ENCODE measurements at places on chromosomes 12 and 14.

- DNase-seq, result no peak
Observed at GRCh38 chr14:93898731-93899130, 28.4 kb upstream of the FAM181A start.

DNA sequence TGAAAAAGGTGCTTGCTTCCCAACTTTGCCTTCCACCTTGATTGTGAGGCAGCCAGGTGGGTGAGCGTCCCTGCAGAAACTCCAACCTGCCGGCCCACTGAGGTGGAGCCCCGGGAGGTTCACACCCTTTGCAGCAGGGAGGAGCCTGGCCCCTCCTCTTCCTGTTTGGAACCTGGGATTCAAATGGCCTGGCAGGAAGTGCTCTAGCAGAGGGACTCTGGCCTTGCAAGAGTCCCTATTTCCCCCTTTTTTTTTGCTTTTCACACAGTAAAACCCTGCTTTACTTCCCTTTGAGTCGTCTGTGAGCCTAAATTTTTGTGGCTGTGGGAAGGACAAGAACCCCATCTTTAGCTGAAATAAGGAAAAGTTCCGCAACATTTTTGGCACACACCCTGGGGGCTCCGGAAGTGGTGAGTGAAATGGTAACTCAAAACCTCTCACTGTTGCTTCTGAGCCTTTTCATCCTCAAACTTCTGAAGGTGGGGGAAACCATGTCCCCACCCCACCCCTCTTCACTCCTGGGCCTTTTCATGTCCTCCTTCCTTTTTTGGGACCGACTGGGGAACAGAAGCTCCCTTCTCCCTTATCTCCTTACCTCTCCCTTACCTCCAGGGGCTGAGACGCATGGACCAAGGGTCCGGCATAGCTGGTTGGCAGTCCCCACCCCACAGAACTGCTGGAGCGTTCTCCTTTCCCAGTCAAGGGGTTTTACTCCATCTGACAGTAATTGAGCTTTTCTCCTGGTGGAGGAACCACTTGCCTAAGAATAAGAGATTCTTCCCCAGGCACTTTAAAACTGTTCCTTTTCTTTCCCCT, 102.0 kb downstream of the KCNMB4 start:
- no peak for DNase-seq

DNA sequence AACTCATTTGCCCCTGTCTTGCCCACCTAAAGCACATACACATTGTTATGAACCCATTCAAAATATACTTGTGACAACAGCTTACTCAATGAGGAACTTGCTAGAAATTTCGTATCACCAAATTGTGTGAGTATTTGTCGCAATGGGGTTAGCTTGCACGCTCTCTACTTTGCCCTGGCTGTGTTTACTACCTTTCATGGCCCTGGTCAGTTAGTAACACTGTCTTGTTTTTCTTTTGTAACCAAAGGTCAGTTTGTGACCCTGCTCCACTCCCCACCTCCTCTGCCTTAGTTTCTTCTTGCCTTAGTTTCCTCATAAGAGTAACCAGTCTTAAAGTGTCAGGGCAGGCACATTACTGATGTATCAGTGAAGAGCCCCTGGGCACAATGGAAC, 205.8 kb upstream of the EEA1 start:
- DNase-seq, result no peak

DNA sequence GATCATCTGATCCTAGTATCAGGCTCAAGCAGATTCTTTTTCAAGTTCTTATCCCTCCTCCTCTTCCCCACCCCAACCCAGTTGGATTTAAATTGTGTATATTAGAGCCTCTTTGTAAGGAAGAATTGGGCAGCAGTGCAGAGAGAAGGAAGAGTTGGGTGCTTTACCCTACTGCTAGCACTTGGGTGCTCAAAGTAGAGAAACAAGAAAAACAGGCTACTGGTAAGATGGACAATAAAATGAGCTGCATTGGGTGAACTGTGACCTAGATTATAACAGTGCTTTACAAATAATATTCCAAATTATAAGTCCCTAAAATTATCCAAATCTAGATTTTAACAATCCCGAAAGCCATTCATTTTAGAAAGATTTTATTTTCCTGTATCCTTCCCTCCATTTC, 363.4 kb upstream of the GARIN6 start:
- DNase-seq, result no peak

- DNase-seq, result no peak
Observed at GRCh38 chr14:79193689-79194477, 1017.4 kb downstream of the DIO2 start.

DNA sequence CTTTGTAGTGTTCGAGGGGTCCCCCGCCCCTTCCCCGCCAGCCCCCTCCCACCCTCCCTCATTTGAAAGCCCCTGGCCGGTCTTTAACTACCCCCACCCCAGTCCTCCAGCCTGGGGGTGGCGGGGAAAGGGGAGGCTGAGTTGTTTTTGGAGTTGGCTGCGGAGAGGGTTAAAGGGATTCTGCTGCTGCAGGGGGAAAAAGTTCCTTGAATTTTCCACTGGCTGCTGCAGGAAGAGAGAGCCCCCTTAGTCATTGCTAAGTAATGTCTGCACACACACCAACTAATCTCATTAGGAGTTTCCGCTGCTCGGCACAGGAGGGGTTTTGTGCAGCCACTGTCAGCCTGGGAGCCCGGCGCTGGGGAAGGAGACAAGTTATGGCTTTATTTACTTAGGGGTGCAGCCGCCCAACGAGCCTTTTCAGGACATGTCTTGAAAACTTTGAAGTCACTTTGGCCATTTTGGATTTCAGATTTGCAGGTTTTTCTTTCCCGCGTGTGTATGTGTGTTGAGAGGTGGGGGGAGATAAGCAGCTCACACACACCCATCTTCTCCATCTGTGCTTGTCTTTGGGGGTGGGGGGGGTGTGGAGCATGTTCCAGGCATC, 1.8 kb downstream of the ELK3 start:
- DNase-seq, result no peak

DNA sequence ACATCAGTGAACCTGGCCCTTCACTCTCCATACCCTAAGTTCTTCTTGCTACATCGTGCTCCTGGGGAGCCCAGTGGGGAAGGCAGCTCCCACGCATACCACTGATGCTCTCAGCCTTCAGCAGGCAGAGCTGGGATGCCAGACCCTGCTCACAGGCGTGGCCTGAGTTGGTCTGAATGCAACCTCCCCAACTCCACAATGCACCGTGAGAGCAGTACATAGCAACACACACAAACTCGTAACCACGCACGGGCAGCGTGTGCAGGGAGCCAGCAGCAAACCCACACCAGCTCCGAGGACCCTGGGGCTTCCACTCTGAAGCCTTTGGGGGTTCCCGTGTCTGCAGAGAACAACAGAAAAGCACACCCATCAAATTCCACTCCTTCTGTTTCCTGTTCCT, 37.3 kb downstream of the ANO2 start:
- DNase-seq, result no peak

- DNase-seq, result peak; percentile 53
Observed at GRCh38 chr12:20549108-20549719, 145.9 kb upstream of the SLCO1C1 start.

DNA sequence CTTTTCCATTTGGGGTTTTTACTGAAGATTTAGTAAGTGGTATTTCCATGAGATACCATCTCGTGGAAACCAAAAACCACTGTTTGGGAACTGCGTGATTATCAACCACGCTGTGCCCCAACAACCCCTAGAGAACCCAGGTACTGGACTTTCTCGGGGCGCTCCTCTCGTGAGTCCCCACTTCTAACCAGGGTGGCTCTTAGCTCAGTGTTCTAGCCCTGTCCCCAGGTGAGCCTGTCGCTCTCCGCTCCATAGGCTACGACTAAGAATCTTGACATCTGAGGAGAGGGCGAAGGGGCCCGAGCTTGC, 686 bp downstream of the MCRS1 start:
- no peak for DNase-seq

- DNase-seq, result no peak
Observed at GRCh38 chr14:41446008-41446407, 160.7 kb upstream of the LRFN5 start.

DNA sequence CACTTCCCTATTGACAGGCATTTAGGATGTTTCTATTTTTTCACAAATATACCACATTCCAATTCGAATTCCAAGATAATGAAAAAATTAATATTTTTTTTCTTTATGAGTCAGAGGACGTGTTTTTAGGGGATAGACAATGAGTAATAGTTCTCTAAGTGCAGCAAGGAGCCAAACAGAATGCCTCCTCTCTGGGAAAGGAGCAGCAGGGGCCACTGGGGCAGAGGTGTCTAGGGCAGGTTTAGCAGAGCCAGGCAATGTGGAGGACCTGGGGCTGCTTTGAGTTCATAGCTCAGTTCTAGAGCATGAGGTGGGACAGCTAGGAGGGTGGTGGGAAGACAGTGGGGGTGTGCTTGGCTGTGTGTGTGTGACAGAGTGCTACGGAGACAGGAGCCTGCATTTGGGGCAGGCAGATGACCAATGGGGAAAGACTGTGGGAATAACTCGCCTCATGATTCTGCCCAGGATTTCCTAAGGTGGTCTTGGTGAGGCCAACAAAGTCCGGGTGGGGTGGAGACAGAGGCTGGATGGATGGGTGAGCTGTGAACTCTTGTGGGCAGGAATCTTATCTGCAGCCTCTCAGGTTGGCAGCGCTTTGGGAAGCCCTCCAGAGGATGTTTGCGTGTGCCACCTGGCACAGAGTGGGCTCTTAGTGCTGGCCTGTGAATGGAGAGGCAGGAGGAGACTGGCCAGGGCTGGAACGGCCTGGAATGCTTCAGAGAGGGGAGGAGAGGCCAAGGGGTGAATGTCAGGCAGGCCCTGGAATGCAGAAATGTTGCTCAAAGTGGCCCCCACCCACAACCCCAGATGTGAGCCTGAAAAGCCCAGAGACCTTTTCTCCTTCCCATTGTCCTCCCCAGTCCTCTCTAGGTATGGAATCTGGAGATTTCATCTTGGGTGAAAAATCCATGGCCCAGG, 2.4 kb upstream of the KRT7 start:
- DNase-seq, result no peak

GRCh38 chr12:92899386-92900001, 29.6 kb downstream of the EEA1 start:
- peak; percentile 65 for DNase-seq

DNA sequence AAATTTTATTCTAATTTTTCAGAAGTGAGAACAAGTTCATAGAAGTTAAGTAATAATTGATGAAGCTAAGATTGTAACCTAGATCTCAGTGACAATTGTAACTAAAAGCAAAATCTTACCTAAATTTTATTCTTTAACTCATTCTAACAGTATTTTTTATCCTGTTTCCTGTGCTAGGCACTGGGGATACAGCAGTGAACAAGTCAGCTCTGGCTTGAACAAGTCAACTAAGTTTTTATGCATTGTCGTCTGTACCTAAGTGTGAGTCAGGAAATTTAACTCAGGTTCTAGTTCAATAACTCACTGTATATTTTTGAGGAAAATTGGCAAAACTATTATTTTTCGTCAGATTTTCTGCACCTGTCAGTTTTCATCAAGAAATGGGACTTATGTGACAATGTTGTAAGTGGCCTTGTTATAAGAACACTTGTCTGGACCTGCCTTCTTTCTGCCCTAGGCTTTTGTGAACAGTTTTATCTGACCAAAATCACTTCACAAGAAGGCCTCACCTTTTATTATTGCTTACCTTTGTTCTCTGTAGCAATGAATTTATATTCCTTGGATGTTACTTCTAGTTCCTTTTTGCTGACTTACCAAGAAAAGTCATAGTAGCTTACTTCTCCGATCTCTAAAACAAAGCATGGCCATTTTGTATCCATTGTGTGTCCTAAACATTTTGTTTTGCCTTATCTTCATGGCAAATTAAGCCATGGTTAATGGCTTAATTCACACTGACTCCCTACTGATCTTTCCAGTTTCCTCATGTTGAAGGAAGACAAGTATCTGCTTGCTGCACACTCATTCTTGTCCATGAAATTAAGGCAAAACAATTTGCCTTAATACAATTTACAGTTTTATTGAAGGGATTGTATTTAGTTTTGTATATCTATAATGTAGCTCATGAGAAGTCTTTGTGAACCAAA, 2.7 kb downstream of the TMTC3 start:
- DNase-seq, result no peak

- no peak for DNase-seq
Observed at GRCh38 chr12:3367750-3368444, 123.1 kb upstream of the PRMT8 start.

- DNase-seq, result no peak
Observed at GRCh38 chr12:62886796-62887195, 48.2 kb downstream of the PPM1H start.

GRCh38 chr12:14938301-14938700, at the start of gene ERP27:
Gene ERP27 (minus strand): TSS chr12:14938537. CDS start chr12:14938508, 29 bp downstream.
- DNase-seq, result no peak

DNA sequence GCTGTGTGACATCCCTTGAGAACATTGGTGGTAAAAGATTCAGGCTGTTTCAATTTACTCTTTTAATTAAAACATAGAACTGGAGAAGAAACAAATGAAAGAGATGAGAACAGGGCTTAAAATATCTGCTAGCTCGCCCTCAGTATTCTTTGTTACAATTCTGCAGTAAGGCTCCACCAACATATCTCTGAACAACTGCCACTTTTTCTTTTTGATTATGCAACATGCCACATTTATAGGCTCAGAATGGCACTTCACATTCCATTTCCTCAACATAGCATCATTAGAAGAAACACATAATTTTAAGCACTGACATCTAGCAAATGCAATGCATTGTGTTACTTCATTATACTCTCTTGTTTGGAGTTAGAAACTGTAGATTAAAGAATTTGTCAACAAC, 1315.2 kb downstream of the LRFN5 start:
- DNase-seq, result no peak

DNA sequence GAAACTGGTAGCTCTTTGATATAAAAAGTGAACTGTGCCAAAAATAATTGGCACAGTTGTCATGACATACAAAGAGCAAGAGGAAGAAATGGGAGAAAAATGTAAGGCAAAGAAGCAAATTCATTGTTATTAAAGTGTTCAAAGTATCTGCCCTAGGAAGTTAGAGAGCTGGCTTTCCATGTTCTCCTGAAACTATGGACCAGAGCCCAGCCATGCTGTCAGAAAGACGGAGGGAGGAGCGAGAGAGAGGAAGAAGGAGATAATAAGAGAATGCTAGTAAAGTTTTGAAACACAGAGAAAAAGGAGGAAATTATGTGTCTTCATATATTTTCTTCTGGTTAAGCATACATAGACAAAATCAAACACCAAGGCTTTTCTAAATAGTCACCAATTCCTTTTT, 78.1 kb upstream of the PELI2 start:
- no peak for DNase-seq

- DNase-seq, result no peak
Observed at GRCh38 chr14:41403360-41403759, 203.3 kb upstream of the LRFN5 start.
